Fibroblast of skin of back (primary cell): ENCODE measurements at places on chromosomes 2 and 18.

DNA sequence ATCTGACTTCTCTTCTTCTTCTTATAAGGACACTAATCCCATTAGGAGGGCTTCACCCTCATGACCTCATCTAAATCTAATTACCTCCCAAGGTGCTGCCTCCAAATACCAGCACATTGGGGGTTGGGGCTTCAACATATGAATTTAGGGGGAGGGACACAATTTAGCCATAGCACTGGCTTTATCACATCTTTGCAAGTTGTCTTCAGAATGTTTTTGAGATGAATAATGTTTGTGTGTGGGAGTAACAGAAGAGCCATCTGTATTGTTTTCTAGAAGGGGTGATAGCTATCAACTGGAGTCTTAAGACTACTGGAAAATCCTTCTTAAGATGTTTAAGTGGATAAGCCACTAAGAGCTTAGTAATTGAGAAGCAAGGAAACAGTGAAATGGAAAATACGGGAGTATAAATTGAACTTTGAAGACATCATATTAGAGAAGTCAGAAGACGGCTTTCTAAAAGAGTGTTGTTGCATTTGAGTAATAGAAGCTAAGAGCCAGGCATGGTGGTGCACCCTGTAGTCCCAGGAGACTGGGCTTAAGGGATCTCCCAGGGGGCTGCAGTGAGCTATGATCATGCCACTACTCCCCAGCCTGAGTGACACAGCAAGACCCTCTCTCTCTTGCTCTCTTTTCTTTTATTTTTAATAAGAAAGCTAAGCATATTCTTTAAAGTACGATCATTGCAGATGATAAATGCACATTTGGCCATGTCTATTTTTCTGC lies 32.6 kb upstream of the B3GNT2 start:
- no peak for DNase-seq

DNA sequence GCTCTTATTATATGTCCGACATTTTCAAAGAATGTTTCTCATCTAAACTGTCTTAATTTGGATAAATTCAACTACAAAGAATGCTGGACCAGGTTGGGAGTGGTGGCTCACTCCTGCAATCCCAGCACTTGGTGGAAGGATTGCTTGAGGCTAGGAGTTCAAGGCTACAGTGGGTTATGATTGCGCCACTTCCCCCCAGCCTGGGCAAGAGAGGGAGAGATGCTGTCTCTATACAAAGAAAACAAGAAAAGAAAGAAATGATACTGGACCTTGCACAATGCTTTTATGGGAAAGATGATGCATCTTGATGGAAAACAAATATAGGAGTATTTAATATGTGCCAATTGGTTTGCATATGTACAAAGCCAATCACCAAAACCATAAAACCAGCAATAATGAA lies 296.7 kb downstream of the LPIN1 start:
- DNase-seq = no peak

DNA sequence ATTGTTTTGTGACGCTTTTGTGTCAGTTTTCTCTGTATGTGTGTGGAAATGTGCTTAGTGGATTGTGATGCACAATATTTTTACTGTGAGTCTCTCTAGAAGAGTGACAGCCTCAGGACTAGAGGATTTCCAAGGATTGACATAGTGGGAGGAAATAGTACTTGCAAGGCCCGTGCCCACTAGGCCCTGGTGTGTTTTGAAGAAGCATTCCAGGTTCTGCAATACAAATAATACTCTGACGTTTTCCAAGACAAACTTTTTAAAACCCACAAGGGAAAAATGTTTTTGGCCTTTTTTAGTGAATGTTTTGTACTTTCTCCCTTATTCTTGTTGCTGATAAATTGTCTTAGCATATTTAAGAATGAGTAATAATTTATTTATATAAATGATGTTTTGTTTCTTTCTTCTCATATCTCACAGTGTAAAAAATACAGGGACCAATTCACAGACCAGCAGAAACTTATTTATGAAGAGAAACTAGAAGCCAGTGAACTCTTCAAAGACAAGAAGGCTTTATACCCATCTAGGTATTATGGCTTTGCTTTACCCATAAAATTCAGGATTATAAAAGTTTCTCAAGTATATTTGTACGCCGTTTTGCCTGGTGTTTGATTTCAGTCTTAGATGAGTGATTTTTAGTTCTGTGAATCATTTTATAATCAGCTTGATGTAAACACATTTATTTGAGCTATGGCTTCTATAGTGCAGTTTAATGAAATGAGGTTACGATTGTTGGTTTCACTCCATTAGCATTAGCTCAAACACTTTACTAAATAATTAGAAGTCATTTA lies 165.6 kb downstream of the MYO1B start:
- DNase-seq = peak; percentile 56

- DNase-seq = no peak
Observed at GRCh38 chr2:16209799-16210198, 269.4 kb downstream of the MYCN start.

- no peak for DNase-seq
Observed at GRCh38 chr2:105110295-105110829, 72.5 kb downstream of the MRPS9 start.

DNA sequence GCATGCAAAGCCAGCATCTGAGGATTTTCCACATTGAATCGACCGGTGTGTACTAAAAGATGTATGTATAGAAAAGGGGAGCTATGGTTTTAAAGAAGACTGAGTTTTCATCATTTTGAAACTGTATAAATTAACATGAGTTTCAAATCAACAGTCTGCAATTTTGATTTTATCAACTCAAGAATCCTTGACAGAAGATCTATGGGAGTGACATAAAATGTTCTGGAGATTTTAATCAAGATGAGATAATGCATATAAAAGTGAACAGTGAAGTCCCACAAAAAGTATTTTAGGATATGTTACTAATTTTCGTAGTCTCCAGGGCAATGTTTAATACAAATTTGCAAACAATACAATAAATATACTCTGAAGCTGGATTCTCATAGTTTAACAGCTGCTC lies 24.0 kb upstream of the CERS6 start:
- DNase-seq = no peak

GRCh38 chr2:190119257-190119656 lies 56.7 kb upstream of the MSTN start:
- no peak for DNase-seq

GRCh38 chr2:145007093-145007959 lies 487.4 kb upstream of the ZEB2 start:
- peak; percentile 100 for DNase-seq

DNA sequence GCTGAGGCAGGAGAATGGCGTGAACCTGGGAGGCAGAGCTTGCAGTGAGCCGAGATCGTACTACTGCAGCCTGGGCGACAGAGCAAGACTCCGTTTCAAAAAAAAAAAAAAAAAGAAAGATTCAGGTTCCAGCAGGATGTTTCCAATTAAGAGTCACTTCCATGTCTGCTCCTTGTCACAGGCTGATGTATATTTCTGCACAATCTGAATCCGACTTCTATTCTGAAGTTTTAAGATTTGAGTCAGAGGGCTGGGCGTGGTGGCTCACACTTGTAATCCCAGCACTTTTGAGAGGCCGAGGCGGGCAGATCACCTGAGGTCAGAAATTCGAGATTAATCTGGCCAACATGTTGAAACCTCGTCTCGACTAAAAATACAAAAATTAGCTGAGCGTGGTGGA lies 24.7 kb downstream of the SNRPD1 start:
- peak; percentile 19 for DNase-seq

DNA sequence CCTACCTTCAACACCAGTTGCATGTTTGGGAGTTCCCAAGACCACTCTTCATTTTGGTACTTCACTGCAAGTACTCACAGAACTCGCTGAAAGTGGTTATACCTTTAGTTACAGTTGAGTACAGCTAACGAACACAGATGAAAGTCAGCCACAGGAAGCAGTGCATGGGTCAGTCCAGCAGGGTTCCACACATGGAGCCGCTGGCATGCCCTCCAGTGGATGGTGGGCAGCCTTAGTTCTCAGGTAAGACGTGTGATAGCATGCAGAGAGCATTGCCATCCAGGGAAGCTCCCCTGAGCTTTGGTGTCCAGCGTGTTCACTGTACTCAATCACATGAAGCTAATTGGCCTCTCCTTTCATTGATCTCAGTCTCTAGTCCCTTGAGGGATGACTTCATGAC lies 815.3 kb downstream of the RNF144A start:
- DNase-seq = no peak

DNA sequence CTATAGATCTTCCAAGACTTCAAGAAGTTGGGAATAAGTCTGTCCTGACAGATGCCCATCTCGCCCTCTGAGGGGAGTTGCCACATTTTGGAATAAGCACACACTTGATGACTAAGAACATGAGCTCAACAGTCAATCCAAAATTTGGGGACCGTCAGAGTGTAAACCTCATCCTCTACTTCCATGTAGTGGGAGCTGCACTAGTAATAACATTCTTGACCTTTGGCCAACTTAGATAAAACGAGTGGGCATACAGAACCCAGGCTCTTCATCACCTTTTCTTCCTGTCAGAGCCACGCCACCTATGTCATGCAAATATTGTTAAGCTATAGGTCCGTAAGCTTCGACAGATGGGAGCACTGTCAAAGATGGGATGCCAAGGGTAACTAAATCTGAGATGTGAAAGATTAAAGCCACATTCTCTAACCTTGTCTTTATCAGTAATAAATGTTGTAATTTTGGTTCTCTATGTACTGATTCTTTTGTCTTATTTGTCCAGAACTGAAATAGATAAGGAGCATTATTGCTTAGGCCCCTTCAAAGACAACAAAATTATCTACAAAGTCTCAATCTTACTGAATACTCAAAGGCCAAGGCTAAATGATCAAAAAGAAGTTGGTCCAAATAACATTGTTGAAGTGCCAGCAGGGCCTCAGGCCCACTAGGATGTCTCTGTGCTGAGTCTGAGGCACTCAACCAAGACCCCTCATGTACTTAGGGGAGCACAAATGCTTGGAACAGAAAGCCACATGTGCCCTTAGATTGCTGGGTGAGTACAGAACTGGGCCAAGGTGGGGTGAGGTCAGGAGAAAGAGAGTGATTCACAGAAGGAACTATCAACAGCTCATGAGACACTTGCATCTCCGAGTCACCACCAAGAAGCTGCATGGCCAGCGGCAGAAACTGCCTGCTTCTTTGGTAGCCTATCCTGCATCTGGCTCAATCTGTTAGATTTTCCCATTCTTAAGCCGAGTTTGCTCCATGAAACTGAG lies 15.0 kb downstream of the CDH2 start:
- DNase-seq = peak; percentile 68
